Amniotic stem cell (primary cell): ENCODE measurements at places on chromosomes 4 and X.

DNA sequence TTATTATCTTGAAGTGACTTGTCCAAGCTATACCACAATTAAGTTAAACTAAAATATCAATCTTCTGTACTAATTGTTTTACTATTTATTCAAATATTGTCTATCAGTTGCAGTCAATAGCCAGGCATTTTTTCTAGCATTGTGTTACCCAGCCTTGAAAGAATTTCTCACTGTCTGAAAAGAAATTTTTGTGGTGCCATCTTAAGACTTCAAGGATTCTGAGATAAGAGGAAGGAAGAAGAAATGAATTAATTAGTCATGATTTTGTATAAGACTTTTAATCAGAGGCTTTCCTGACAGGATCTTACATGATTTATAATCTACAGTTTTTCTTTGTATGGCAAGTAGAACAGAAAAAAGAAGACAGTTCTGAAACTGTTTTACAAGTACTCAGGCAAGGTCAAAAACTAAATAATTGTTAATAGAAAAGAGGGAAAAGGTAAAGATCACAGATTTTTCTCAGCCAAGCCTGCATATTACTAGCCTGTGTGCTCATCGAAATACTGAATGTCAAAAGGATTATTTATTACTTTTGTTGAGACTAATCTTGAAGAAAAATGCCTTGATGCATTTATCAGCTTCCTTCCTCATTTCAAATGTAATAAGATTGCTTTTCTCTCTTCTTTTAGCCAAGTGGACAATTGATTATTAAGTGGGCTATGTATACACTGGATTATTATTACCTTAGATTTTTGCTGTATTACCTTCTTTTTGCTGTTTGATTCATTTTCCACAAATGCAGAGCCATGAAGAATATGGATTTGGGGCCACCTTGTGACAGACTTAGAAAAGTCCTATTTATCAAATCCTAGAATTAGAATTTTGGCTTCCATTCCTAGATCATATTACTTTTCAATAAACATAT is 53.8 kb downstream of the CXCL1 start:
- peak; percentile 32 for DNase-seq

GRCh38 chrX:37347420-37347819 is 1.7 kb upstream of the PRRG1 start:
- DNase-seq: no peak

DNA sequence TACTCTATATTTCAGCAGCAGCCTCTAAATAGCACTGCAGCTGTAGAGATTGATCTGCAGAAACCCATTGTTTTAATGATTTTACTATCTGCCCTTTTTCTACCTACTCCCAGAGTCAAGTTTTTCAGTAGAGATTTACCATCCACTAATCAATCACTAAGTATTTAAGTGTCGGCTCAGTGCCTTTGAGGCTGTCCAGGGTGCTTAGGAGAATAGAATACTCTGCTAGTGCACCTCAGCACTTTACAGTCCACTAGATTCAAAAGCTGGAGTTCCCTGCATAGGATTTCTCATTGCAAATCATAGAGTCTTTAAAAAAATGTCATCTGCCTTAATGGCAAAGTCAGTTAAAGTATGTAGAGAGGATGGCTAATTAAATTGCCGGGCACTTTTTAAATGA is 29.6 kb upstream of the ANAPC4 start:
- DNase-seq: no peak

DNA sequence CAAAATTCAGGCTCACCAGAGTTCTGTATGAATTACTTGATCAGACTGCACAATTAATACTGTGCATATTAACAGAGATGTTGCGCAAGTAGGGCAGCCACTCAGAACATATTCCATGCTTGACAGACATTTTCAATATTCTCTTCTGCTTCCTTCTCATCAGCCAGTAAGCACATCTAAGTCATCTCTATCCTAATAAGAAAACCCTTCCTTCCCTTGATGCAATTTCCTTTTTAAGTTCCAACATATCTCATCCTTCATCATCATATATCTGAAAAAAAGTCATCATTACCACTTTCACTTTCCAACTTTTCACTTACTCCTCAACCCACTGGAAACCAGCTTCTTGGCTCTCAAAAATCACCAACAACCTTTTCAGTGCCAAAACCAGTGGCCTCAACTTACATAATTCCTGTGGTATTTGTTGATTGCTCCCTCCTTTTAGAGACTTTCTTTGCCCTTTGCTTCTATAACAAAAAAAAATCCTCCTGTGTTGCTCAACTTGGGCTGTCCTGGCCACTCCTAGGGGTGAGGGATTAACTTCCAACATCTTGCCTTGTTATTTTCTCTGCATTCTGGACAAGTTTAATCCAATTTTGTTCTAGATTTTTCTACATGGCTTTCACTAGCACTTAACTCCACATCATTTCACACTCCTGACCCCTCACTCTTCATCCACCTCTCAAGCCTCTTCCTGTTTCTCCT is 14.1 kb downstream of the MBNL3 start:
- no peak for DNase-seq

DNA sequence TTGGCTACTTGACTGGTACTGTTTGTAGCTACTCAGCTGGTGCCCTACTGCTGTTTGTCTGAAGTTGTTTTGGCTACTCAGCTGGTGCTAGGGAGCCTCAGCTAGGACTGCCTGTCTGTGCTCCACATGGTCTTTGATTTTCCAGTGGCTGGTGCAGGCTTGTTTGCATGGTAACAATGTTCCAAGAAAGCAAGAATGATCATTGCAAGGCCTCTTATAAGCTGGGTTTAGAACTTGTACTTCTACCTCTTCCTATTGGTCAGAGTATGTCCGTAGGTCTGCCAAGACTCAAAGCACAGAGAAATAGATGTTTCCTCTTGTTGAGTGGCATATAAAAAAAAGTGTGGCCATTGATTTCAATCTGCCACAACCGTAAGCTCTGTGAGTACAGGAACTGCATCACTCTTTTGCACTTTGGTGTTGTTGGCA is 17.6 kb downstream of the NFKB1 start:
- DNase-seq: no peak

DNA sequence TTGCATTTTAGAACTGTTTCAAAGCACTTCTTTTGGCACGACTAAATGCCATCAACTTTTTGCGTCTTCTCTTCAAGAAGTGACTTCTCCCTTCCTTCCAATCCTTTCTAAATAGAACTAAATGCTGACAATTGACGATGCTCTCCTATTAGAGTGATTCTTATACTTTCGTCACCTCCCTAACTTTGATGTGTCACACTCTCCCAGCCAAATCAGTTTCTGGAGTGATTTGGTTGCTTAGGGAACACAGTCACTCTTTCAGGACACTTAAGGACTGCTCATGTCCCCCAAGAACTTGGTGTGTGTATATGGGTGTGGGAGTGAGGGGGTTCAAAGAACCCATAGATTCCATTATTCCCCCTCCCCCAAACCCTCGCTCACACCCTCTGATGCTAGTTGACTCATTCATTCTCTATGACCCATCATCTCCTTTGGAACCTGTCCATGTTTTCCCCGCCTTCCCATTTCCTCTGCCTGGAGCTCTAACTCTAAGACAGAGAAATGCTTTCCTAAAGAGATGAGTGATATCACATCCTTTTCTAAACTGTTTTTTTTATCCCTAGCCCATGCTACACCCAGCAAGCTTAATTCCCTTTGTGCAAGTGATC is 26.8 kb upstream of the AREG start:
- DNase-seq: no peak

GRCh38 chr4:179040259-179040658 is 1598.0 kb upstream of the AGA start:
- no peak for DNase-seq

DNA sequence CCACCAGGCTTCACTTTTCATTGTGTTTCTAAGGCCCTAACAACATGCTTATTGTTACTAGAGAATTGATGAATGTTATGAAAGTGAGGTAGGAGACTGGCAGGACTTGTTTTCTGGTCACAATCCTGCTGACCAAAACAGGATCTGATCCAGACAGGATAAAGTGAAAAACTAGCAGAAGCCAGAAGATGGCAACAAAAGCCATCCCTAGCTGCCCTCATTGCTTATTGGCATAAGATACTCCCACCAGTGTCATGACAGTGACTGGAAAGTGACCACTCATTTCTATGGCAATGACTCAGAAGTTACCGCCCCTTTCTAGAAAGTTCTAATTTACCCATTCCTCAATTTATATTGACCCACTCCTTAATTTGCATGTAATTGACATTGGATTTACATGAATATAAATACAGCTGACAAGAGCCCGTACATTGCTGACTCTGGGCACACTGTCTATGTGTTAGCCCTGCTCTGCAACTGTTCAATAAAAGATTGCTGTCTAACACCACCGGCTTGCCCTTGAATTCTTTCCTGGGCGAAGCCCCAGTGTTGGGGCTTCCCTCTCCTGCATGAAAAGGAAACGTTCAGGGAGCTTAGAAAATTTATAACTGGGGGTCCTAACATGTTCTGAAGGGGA is 30.0 kb upstream of the FGG start:
- no peak for DNase-seq

DNA sequence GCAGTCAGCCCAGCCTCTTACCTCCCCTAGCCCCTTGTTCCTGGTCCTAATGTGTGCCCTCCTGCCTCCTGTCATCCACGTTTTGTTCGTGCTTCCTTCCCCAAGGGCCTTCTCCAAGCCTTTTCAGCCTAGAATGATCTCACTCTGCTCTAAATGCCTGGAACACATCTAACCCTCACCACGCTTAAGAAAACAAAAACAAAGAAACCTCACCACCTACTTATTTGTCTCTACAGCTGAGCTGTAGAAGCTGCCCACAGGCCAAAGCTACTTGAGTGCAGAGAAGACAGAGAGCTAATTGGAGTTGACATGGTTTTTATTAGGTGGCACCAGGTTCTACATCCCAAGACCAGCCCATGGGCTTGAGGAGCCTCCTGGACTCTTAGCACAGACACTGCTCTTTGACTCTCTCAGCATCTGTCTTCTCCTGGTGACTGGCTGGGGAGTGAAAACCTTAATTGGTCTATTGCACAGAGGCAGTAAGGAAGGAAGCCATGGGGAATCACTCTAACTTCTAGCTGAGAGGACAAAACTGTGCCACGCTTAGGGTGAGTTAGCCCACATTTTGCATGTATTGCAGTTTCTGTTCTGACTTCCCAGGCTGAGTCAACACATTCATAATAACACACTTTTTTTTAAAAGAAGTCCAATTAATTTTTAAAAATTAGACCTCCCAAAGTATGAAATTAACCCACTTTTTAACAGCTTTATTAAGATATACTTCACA is 52.3 kb upstream of the PDK3 start:
- DNase-seq: no peak

DNA sequence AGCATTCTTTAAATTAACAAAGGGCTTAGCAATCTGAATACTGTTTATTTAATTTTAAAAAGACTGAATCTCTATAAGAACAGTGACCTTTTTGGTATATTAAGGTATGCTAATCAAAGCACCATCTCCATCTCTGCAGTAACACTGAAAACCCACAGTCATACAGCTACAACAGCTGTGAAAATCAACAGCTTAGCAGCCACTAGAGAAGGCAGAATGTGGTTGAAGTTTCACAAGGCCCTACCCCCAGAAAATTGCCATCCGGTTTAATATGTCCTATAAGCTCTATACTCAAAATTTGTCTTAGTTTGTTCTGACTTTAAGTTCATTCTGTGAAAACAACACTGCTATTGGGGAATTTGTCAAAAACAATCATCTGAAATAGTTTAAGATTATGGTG is 128.7 kb downstream of the OPHN1 start:
- DNase-seq: no peak

GRCh38 chrX:110224926-110225617 is 92.8 kb downstream of the AMMECR1 start:
- no peak for DNase-seq
